Activated CD4-positive, alpha-beta memory T cell treated with anti-CD3 and anti-CD28 coated beads for 36 hours (primary cell): ENCODE measurements at places on chromosomes 5 and 9.

- DNase-seq, result no peak
These were observed 90.2 kb downstream of the TMEM215 start for GRCh38 chr9:32873553-32873952.

DNA sequence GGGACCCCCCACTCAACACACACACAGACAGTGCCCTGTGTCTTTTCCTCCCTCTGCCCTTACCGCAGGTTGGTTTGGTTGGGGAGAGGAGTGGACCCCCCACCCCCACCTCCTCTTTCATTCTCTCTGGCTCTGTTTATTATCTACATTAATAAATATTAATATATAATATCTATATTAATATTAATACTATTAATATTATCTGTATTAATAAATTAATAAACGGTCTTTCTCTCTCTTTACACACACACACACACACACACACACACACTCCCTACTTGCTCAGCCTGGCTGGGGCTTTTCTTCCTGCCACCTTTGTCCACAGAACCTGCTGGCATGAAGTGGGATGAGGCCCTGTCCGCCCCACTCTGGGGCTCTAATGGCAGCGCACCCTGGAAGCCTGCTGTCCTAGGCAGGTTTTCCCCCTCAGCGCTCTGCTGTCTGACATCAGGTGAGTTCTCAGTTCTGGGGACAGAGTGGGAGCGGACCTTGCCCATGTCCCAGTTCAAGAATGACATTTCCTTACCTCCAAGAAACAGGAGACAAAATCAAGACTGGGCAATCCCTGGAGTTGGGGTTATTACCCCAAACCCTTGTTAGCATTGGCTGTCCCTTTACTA, 10.5 kb upstream of the SMIM32 start:
- DNase-seq, result no peak

- DNase-seq, result no peak
These were observed 35.1 kb downstream of the POLK start for GRCh38 chr5:75546830-75547229.

DNA sequence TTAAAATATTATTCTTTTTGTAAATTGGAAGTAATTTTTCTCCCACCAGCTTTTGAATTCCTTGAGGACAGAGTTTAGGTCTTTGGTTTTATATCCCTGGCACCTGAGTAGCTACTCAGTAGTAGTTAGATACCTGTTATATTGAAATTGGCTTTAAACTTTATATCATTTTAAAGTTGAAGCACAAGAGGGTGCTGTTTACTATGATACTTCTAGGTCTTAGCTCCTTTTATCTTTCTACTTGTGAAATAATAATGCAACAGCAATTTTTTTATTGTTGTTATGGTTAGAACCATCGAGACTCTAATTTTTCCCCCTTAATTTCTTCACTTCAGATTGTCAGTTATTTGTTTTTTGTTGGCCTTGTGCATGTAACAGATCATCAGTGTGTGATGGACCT, 46.3 kb downstream of the AP3S1 start:
- no peak for DNase-seq

GRCh38 chr9:31304576-31304975, 1079.9 kb upstream of the ACO1 start:
- DNase-seq, result no peak
